ENCODE measurements at places on chromosomes 13 and 19.

DNA sequence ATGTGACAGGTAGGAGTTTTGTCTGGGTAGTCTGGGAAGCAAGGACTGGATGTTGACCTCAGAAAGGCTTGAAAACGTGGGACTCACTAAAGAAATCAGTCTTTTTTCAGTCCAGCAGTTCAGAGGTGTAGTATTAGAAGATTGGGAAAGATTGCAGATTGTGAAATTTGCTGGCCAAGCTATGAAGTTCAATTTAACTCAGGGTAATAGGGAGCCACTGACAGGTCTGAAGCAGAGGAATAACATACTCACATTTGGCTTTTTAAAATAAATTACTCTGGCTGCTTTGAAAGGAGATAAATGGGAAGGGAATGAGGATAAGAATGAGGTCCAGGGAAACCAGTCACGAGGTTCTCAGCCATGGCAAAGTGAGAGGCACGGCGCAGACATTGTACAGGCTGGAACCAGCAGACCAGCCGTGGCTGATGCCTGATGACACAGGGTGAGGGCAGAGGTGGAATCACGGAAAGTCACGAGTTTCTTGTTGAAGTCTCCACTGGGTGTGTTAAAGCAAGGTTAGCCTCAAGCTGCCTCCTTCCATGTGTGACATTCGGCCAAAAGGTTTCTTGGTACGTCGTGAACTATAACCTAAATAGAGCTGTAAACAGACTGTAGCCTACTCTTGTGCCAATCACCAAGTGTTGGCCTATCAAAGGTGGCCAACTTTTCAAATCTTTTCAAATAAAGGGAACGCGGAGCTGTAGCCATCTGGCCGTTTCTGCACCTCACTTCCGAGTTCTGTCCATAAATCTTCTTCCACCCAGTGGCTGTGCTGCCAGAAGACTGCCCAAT, 377.6 kb downstream of the IRS2 start:
- no peak for DNase-seq

DNA sequence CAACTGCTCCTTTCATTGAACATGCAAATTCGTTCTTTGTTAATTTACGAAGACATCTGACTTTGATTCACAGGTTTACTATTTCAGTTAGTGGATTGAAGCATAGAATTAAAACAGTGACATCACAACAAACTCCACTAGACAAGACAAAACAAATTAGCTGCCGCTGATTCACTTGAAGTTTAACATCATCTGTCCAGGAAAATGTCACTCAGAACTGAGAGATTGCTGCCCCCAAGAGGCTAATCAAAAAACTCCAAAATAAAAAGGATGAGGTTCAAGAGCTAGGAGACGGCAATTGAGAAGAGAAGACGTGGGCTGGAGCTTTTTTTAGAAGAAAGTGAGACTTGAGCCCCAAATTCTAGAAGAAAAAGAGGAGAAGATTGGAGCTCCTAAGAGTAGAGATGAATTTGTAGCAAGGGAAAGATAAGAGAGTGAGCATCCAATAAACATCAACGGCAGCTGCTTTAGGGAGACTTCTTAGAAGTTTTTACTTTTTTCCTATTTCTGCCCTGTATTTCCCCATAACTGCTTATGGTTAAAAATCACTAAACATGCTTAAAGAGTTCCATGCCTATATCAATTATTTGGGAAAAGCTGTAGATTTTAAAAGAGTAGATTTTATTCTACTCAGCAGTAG, 40.8 kb upstream of the TPP2 start:
- peak; percentile 48 for DNase-seq

GRCh38 chr13:67008075-67008668, 222.0 kb downstream of the PCDH9 start:
- DNase-seq, result no peak

DNA sequence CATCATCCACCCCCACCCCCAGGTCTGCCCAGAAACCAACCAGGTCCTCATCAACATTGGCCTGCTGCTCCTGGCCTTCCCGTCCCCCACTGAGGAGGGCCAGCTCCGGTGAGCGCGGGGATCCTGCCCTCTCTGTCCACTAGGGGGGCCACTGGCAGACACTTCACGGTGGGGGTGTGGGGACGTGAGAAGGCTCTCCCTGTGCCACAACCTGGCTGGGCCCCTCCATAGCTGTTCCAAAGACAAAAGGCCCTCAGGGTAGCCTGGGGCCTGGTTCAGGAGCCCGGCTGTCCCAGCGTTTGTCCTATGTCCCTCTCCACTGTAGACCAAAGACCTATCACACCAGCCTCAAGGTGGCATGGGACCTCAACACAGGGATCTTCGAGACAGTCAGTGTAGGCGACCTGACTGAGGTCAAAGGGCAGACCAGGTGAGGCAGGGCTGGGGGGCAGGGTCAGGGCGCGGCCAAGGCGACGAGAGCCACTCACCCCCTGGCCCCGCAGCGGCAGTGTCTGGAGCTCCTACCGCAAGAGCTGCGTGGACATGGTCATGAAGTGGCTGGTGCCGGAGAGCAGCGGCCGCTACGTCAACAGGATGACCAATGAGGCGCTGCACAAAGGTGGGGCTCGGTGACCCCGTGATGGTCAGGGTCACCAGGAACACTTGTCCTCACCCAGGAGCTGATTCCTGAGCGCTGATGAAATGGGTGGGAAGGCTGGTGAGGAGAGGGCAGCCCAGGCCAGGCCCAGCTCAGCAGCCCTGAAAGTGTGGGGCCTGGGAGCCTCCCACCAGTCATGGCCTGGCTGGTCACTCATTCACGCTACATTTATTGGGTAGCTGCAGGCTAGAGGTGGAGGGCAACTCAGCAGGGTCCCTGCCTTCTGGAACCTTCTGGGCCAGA, 7.9 kb downstream of the DCAF15 start:
- no peak for DNase-seq

DNA sequence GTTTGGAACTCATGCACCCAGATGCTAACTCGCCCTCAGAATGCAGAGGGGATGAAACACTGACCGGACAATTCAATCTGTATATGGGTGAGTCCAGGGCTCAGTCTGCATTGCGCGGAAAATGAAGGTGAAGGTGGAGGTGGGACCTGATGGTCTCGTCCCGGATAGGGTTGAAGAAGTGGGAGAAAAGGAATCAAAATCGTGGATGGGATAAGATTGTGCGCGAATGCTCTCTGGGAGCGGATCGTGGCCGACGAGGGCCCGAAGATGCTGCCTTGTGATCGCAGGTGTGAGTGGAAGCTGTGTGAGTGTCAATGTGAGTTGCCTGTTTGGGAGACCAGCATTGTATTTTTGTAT, 594 bp upstream of the ZNF850 start:
- no peak for DNase-seq

- no peak for DNase-seq
Measured at GRCh38 chr13:40758811-40759210, 12.2 kb downstream of the MRPS31 start.

GRCh38 chr13:19053561-19053960, 128.1 kb downstream of the TUBA3C start:
- DNase-seq, result no peak

DNA sequence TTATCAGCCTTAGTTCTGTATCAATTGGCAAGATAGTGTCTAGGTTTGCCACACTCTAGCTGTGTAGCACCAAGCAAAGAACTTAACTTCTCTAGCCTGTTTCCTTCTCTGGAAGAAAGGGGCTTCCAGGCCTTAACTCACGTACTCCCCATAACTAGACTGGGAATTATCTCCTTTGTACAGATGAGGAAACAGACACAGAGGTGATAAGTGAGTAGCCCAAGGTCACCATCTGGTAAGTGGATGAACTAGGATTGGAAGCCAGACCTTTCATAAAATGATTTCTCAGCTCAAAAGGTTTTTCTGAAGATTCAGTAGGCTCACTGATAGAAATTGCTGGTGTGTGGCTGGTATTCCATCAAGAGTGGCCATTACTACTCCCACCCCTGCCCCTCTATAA, 3.1 kb downstream of the ZNF428 start:
- DNase-seq, result no peak

DNA sequence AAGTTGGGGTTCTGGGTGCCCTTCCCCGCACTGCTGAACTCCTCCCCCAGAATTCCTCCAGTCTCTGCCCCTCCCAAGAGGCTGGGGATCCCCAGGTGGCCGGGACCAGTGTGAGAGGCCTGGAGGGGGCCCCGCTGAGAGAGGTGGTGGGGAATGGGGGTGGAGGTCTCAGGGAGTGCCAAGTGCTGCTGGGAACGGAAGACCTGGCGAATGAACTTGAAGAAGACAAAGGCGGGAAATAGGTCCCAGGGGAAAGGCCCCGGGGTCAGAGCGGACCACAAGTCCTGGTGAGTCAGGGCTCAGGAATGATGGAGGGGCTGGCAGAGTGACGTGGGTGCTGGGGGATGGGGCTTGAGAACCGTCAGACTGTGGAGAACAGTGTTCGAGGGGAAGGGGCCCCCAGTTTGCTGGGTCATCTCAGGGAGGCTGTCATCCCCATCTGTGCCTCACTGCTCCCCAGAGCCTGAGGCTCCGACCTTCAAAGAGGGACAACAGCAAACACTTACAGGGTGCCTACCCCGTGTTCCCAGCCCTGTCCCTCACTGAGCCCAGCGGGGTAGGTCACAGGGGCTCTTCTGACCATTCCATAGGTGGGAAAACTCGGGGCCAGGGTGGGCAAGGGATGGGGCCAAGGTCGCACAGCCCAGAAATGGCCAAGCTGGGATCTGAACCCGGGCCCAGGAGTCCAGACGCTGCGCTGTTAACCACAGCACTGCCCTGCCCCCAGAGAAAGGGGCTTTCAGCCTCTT, 16.0 kb upstream of the SEMA6B start:
- peak; percentile 98 for DNase-seq

GRCh38 chr19:42202290-42202880, 15.1 kb downstream of the DEDD2 start:
- DNase-seq, result no peak

DNA sequence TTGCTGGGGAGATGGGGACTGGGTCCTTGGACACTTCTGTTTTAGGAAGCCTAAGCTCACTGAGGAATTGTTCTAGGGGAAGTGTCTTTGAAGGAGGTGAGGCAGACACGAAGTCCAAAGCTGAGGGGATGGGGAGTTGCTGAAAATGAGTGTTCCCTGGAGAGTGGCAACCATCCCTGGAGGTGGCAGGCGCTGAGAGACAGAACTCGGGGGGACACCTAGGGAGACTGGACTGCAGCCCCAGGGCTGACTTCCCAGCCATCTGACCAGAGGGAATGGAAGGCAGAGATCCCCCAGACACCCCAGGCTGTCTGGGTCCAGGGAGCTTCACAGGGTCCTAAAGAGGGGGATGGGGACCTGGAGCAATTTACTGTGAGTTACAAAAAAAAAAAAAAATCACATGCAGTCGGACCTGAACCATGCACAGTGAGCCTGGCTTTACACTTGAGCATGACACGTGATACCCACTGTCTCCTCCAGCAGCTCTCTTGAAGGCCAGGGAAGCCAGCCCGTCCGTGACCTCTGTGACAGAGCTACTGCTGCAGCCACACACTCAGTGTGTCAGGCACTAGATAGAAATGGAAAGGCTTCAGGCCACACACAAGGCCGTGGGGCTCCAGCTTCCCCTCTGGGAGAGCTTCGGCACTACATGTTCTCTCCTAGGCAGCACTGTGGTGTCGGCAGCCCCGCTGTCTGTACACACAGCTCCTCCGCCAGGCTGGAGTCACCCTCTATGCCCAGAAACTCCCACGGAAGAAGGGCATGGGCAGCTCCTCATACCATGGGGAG, 77.1 kb upstream of the KCTD15 start:
- no peak for DNase-seq

DNA sequence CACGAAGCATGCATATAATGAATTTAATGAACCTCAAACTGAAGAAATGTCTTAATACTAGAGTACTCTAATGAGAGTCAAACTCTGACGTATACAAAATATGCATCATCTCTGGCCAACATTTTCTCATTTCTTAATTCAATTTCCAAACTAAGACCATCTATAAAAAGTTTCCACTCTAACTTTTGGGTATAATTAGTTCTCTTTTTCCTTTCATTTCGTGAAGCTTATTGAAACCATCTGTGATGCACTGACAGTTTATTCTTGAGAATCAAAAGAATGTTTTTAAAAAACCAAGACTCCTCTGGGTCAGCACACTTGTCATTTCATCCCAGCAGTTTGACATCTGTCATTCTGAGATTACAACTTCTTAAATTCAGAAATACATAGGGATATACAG, 90.0 kb downstream of the CAB39L start:
- DNase-seq, result no peak

DNA sequence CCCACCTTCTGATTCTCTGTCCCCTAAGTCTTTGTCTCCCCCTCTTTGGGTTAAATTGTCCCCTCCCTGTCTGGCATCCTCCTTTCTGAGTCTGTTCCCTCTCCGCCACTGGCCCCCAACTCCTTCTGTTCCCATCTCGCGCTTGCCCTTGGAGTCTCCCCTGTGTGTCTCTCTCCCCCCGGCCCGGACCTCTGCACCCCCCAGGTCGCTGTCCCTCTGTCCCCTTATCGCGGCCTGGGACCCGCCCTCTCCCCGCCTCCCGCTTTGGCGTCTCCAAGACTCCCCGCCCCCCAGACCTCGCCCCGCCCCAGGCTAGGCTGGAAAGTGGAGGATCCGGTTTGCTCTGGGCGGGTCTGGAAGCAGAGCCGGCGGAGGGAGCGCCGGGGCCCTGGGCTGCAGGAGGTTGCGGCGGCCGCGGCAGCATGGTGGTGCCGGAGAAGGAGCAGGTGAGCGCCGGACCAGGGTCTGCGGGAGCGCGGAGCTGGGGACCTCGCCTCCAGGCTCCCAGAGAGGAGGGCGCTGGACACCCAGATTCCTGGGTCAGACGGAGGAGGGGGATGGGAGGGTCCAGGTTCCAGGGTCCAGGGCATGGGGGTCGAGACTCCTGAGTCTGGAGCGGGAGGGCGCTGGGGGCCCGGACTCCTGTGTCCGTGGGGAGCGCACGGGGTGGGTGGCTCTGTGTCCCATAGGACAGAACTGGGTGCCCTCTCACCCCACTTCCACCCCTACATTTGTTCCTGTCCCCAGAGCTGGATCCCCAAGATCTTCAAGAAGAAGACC, at the start of gene TRPM4:
Gene TRPM4 (plus strand): TSS at position 348 of the 780 bp plus-strand sequence. CDS start 75 bp downstream, at position 423.
- peak; percentile 67 for DNase-seq

Data from COLO829 (cell line).